ENCODE measurements at places on chromosomes 12 and 14. TPM values are rescaled to one million over a fixed set of nuclear protein-coding genes. Genes with fewer than 3 reads are reported as not detected.

Gene SERPINA5
- total RNA-seq, result 0.50 TPM

- no peak overlapping the region for H3K4me3 ChIP-seq
- H3K27me3 ChIP-seq, result no peaks in the 10 kb centered on the region
- H3K27ac ChIP-seq, result no peak overlapping the region
- DNase-seq, result no peak
- H3K4me1 ChIP-seq, result peaks cover 52% of the 10 kb centered on the region
- no peaks in the 10 kb centered on the region for H3K36me3 ChIP-seq
Observed at GRCh38 chr12:124034297-124034696, 61.3 kb downstream of the ZNF664 start.

GRCh38 chr12:69972136-69972535 lies 147.1 kb downstream of the MYRFL start:
- no peaks in the 10 kb centered on the region for H3K36me3 ChIP-seq
- no peaks in the 10 kb centered on the region for H3K27me3 ChIP-seq
- DNase-seq, result no peak
- H3K4me1 ChIP-seq, result no peaks in the 10 kb centered on the region
- H3K4me3 ChIP-seq, result no peak overlapping the region

GRCh38 chr12:111238075-111238734 lies 130.7 kb downstream of the PHETA1 start:
- H3K27ac ChIP-seq, result no peak overlapping the region
- no peaks in the 10 kb centered on the region for H3K4me1 ChIP-seq

DNA sequence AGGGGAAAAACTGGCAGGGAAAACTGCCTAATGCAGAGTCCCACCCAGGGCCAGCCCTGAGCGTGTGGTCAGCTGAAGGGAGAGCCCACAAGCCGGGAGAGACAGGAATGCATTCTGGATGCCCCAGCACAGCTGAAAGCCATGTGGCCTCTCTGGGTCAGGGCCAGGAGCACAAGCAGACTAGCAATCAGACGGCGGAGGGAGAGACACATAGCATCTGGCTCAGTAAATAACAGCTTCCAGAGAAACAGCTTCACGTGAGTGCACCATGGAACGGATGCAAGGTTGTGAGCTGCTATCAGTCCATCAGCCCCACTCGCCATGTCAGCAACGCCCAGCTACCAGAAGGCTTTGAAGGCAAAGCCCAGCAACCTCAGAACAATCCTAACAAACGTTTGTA lies 28.2 kb upstream of the TMEM106C start:
- no peak overlapping the region for H3K4me3 ChIP-seq
- H3K4me1 ChIP-seq, result peaks cover 15% of the 10 kb centered on the region
- no peaks in the 10 kb centered on the region for H3K36me3 ChIP-seq
- H3K27ac ChIP-seq, result no peak overlapping the region

DNA sequence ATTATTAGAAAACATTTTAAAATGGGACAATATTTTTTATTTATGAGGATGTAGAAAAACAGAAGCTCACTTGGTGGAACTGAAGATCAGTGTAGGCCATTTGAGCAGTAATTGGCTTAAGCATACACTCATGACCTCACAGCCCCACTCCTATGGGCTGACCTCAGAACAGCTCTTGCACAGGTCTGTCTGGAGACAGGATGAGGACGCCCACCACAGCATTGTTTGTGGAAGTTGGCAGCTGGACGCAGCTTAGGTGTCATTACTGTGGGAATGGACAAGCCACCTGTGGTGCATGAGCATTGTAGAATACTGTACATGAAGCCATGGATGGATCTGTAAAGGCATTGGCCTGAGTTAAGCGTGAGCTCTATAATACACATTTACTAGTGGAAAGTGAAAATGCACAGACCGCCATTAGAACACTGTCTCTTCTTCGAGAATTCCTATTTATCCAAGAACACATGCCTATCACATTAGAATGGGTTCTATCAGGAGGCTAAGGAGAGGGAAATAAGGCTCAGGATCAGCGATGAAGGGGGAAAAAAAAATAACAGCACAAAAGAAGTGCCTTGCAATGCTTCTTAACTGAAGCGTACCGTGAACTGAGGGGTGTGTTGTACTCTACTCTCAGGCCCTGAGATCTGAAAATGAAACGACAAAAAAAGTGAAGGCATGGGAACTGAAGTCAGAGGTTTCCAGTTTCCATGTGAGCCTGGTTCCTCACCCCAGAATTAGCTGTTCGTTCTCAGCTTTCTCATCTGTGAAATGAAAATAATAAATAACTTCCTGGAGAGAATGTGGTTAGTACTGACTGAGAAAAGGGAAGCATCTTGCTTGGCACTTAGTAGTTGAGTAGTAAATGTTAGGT lies 33.6 kb downstream of the KCNA1 start:
- no peak overlapping the region for H3K27ac ChIP-seq
- H3K27me3 ChIP-seq, result peaks cover 5% of the 10 kb centered on the region
- no peaks in the 10 kb centered on the region for H3K36me3 ChIP-seq
- no peak for DNase-seq

Measured in chondrocyte (in vitro differentiated cells).